Activated naive CD4-positive, alpha-beta T cell (primary cell): ENCODE measurements at places on chromosomes 3 and 15.

- no peak for DNase-seq
Observed at GRCh38 chr3:125003369-125003853, 52.4 kb downstream of the HEG1 start.

GRCh38 chr3:186400662-186401061, 38.6 kb upstream of the DGKG start:
- no peak for DNase-seq

GRCh38 chr15:47577461-47577860, 139.8 kb upstream of the SEMA6D start:
- DNase-seq: no peak

DNA sequence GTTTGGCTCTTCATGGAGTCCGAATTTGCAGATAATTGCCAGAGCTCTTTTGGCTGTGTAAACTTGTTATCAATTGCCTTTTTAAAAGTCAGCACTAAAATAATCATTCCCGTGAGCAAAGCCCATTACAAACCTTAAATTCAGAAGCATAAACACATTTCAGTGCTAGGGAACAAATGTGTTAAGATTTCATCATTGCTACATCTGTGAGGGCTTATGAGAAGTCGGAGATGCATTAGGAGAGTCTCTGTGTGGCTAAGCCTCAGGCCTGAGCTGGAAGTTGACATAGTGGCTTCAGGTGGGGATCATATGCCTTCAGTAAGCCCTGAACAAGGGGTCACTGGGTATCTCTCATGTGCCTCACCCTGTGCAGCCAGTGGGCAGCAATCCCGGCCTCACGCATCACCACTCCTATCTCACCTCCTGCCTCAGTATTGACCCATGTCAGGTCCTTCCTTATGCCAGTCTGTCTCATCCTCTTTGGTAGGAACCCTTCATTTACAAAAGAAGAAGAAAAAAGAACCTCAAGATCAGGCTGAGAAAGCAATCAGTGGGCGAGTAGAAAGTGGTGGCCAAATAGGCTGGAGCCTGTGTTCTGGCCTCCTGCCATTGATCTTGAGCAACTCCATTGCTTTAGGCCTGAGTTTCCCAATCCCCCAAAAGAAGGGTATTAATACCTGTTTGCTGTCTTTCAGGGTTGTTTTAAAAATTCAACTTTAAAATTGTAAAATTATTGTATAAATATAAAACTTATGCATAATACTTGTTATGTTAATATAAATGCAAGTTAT, 233.5 kb downstream of the IL20RB start:
- no peak for DNase-seq

- no peak for DNase-seq
Observed at GRCh38 chr15:39672666-39673065, 91.8 kb downstream of the THBS1 start.

GRCh38 chr15:71043373-71043772, 71.9 kb upstream of the THSD4 start:
- DNase-seq: no peak

GRCh38 chr3:32307591-32307990, 69.1 kb downstream of the CMTM8 start:
- no peak for DNase-seq

GRCh38 chr3:112445839-112446238, 53.4 kb downstream of the BTLA start:
- DNase-seq: no peak

- no peak for DNase-seq
Observed at GRCh38 chr3:157226173-157226847, 66.4 kb upstream of the CCNL1 start.

- DNase-seq: no peak
Observed at GRCh38 chr3:33940736-33941135, 142.3 kb downstream of the PDCD6IP start.

- no peak for DNase-seq
Observed at GRCh38 chr3:194472290-194472920, 14.4 kb downstream of the ATP13A3 start.

GRCh38 chr15:101232677-101233076, 19.2 kb downstream of the CHSY1 start:
- DNase-seq: no peak

- no peak for DNase-seq
Observed at GRCh38 chr15:98580572-98580971, 67.8 kb upstream of the IGF1R start.

GRCh38 chr15:62413153-62413552, 248.1 kb upstream of the C2CD4B start:
- DNase-seq: no peak

DNA sequence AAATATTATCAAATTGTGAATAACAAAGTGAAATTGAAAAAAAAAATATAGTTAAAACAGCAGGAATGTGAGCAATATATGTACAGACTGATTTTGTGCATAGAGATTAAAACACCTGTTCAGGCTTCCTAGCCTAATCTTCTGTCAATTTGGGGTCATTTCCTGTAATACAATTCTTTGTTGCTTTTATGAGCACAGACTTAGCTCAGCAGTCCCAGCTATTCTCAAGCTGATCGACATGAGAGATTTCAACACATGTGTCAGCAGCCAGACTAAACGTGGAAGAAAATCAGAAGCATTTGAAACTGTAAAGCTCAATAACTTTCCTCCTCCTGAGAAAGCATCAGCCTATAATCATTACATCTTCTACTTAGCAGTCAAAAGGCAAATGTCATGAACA, 1.6 kb upstream of the FHIT start:
- no peak for DNase-seq
